ENCODE measurements at places on chromosomes 5 and 9. TPM values are rescaled to one million over a fixed set of nuclear protein-coding genes. Genes with fewer than 3 reads are reported as not detected.

The LCN9 gene
- total RNA-seq: not detected

The SCGB3A2 gene
- total RNA-seq: not detected

The TSLP gene
- total RNA-seq: 13.5 TPM

The SLC34A3 gene
- total RNA-seq: not detected

The SH3TC2 gene
- total RNA-seq: 4.4 TPM

The SPATA31A3 gene
- not detected for total RNA-seq

The TAF11L10 gene
- not detected for total RNA-seq

The RGP1 gene
- 10.9 TPM for total RNA-seq

The RABEPK gene
- total RNA-seq: 52.1 TPM

The TBC1D2 gene
- total RNA-seq: 7.5 TPM

The CDX1 gene
- 0.38 TPM for total RNA-seq

The NOL6 gene
- total RNA-seq: 19.4 TPM

The SLC46A2 gene
- not detected for total RNA-seq

The HAPLN1 gene
- total RNA-seq: 38.9 TPM

The LRRTM2 gene
- total RNA-seq: under 0.01 TPM

The RANBP3L gene
- total RNA-seq: not detected

The PCDHGA8 gene
- total RNA-seq: 1.3 TPM

The SAXO1 gene
- under 0.01 TPM for total RNA-seq

The TCF7 gene
- under 0.01 TPM for total RNA-seq

The SVEP1 gene
- total RNA-seq: 14.4 TPM

The BTNL8 gene
- total RNA-seq: not detected

The OTP gene
- total RNA-seq: not detected

The RAI14 gene
- total RNA-seq: 176 TPM

The GARIN3 gene
- not detected for total RNA-seq

The CCNI2 gene
- total RNA-seq: not detected

The ADCY2 gene
- total RNA-seq: not detected

The TRUB2 gene
- 15.7 TPM for total RNA-seq

The MYMK gene
- total RNA-seq: not detected

The RLN1 gene
- total RNA-seq: not detected

The HEMGN gene
- not detected for total RNA-seq

The PCDHB7 gene
- total RNA-seq: 1.1 TPM

The KIF4B gene
- total RNA-seq: not detected

The ANKRD18A gene
- total RNA-seq: under 0.01 TPM

The PTGDS gene
- total RNA-seq: 1.7 TPM

The IL31RA gene
- under 0.01 TPM for total RNA-seq

The GABRP gene
- under 0.01 TPM for total RNA-seq

The DRD1 gene
- not detected for total RNA-seq

The FPGS gene
- 50.2 TPM for total RNA-seq

The SLC6A3 gene
- total RNA-seq: not detected

The HAVCR1 gene
- total RNA-seq: 0.56 TPM

Data from regular cardiac myocyte (primary cell).